Stimulated activated CD4-positive, alpha-beta T cell treated with anti-CD3 and anti-CD28 coated beads, Interleukin-12 subunit alpha, Interleukin-12 subunit beta, amount 100 ng/mL, for 4 hours (primary cell): ENCODE measurements at places on chromosomes 7 and 10.

GRCh38 chr10:110864662-110865140 lies 7.0 kb upstream of the PDCD4 start:
- no peak for DNase-seq

DNA sequence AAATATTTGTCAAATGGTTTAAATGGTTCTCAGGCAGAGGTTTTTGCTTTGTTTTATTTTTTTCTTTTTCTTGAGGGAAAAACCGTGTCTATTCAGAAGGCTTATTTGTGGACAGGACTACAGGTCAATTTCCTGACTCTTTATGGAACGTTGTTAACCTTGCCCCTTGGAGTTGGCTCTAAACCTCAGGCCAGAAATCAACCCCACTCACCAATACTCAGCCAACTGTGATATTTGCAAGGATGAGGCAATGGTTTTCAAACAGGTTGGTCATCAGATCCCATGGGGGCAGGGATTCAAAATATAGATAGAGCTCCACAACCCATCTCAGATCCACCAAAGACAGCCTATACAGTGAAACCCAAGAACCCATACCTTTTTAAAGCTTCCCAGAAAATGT lies 10.2 kb downstream of the PDLIM1 start:
- no peak for DNase-seq

DNA sequence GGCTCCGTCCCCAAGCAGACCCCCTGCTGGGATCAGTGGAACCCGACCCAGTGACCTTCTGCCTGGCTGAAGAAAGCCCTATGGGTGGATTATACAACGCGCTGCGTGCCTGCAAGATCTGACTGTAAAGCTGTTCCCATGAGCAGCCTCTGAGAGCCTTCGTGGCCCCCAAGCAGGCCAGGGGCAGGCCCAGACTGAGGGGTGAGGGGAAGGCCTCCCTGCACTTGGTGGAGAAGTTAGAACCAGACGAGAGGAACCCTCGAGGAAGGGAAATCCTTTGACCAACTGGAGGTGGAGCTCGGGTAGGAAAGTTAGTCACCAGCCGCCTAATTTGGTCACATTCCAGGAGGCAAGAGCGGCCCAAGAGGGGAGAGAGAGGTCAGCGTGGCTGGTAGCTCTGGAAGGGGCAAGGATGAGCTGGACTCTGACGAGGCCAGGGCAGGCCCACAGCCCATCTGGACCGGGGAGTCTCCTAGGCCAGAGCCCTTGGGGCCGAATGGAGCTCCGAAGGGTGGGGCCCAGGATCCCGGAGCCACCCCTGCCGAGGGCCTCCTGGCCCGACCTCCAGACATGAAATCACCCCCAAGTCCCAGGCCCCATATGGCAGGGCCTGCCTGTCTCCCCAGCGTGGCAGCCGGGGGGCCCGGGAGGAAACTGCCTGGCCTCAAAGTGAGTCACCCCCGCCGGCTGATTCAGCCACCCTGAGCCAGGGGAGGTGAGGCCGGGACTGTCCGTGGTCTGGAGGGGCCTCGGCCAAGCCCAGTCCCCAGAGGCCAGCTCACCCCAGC lies 23.3 kb upstream of the PDGFA start:
- DNase-seq = no peak

- no peak for DNase-seq
Observed at GRCh38 chr7:437329-438251, 82.1 kb downstream of the PDGFA start.

DNA sequence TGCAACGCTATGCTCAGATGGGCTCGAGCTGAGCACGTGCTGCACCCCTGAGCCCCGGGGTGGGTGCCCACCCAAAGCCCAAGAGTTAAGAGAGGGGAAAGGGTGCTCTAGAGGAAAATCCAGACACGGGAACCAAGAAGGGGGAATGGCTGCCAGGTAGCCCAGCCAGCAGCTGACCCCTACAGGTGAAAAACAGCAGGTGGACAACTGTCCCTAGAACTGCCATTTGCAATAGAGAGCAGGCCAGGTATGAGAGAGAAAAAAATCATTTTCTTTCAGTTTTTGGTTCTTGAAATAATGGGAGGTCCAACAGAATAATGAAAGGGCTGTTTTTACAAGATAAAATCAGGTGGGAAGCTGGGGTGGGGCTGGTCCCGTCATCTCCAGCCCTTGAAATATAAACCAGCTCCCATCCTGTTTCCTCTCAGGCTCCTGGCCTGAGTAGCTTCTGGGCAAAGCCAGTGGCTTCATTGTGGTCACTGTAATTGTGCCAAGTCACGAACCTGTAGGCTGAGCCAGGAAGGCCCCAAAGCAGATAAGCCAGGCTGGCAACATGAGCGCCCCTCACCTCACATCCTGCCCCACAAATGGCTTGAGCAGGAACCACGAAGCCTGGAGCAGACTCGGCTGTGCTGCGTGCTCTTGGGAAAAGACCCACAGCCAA lies 257.8 kb downstream of the SNX10 start:
- DNase-seq = no peak
